ENCODE measurements at places on chromosomes 3 and 15. TPM values are rescaled to one million over a fixed set of nuclear protein-coding genes. Genes with fewer than 3 reads are reported as not detected.

Gene GRM7
- total RNA-seq, result not detected

Gene CDHR4
- not detected for total RNA-seq

DNA sequence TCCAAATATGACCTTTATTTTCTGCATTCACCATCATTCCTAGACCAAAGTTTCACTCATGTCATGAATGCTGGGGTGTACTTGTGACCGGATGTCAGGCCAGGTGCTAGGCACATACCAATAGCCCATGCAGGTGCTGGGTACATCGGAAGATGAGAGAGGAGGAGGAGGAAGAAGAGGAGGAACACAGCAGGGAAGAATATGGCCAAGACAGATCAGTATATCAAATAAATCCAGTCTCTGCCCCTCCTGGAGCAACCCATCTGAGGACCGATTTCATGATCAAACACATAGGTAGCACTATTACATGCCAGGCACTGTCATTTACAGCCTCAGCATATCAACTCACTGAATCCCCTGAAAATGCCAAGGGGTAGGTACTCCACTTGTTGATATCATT is 3.0 kb upstream of the WNT7A start:
- no peak for DNase-seq

DNA sequence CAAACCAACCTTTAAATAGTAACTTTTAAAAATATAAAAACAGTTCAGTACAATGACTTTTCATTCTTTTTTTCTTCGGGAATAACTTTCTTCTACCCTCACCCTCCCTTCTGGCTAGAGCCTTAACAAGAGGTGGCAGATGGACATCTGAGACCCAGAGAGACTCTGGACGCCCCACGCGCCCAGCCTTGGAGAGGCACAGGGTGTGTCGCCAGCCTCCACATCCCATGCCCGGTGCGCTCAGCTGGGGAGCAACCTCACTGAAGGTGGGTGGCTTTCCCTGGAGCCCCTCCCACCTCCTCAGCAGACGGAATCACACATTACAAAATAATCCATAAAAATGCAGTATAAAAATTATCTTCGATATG is 49.5 kb downstream of the TLE3 start:
- DNase-seq, result no peak

Gene SPATA12
- not detected for total RNA-seq

Gene TMEM207
- not detected for total RNA-seq

- DNase-seq, result no peak
Observed at GRCh38 chr3:49721896-49722781, 1.6 kb downstream of the GMPPB start.

GRCh38 chr3:45987368-45988291 is 8.0 kb downstream of the FYCO1 start:
- peak; percentile 76 for DNase-seq

DNA sequence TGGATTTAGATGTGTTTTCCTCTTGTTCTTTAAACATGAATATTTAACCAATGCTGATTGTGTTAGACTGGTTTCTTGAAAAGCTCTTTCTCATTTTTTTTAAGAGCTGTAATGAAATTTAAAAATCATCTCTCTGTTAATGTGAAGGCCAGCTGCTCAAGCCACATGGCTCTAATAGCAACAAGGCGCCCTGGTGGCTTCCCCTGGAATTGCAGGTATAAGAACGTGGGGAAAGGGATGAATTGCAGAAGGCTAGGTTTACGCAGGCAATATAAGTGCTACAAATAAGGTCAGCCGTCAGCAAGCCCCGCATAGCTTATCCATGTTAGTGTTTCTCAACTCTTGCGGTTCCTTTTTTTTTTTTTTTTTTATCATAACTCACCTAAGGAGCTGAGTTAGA is 108.5 kb downstream of the SAMMSON start:
- peak; percentile 8 for DNase-seq

DNA sequence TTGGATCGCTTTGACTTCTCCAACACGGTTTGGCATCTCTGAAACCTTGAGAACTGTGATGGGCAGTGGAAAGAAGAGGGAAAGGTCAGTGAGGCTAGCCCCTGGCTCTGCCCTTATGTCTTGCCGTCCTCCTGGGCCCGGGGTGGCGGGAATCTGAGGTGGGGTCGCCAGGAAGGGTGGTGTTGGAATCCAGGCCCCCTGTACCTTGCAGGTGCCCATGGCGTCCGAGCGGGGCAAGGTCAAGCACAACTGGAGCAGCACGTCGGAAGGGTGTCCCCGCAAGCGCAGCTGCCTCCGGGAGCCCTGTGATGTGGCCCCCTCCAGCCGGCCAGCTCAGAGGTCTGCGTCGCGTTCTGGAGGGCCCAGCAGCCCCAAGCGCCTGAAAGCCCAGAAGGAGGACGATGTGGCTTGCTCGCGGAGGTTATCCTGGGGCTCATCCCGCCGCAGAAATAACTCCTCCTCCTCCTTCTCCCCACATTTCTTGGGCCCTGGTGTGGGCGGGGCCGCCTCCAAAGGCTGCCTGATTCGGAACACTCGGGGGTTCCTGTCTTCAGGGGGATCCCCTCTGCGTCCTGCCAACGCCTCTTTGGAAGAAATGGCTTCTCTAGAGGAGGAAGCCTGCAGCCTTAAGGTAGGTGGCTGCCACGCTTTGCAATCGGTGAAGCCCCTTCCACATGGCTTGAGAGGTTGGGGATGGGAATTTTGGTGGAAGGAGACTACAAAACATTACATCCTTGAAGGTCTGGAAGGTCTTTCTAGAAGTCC is 907 bp downstream of the TATDN2 start:
- DNase-seq, result peak; percentile 12

DNA sequence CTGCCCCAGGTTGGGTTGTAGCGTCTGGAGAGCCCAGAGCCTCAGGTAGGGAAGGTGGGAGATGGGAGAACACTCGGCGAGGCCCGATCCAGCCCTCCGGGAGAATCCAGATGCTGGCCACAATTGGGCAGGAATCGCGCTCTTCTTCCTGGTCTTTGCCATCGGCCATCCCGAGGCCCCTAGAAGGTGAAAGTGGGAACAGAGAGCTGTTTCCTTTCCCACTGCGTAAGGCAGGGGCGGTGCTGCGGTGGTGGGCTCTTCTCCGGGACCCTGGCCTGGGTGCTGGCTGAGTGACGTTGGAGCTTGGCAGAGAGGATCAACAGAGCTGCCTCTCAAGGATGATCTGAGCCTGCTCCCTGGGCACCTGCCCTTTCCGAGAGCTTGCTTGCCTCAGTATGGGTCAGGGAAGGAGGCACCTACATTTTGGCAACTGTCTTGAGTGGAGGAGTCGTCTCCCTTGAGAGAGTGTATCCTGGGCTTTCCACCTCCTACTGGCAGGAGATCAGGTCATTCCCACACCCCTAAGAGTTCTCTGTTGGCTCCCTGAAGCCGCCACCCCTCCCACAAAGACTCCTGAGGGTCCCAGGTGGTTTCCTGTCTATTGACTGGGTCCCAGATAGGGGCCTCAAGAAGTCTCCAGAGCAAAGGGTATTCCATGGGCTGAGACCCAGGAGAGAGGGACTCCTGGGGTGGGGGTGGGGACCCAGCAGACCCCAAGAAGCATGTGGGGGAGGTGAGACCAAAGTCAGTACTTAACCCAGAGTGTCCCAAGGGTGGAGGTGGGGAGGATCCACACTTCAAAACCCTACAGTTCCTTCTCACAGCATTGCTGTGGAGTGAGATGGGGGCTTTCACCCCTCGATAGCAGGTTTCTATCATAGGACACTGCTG is 1.6 kb downstream of the C15orf39 start:
- DNase-seq, result peak; percentile 57

DNA sequence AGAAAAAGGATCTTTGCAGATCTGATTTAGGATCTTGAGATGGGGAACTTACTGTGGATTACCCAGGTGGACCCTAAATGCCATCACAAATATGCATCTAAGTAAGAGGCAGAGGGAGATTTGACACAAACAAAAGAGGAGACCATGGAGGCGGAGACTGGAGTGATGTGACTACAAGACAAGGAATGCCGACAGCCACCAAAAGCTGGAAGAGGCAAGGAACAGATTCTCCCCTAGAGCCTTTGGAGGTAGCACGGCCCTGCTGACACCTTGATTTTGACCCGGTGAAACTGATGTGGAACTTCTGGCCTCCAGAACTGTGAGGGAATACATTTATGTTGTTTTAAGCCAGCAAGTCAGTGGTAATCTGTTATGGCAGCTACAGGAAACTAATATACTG is 44.0 kb downstream of the GASK1A start:
- DNase-seq, result no peak
